Astrocyte (in vitro differentiated cells and primary cell): ENCODE measurements at places on chromosomes 4 and X.

GRCh38 chr4:37762294-37762990, 64.0 kb upstream of the PGM2 start:
- no peak for DNase-seq

DNA sequence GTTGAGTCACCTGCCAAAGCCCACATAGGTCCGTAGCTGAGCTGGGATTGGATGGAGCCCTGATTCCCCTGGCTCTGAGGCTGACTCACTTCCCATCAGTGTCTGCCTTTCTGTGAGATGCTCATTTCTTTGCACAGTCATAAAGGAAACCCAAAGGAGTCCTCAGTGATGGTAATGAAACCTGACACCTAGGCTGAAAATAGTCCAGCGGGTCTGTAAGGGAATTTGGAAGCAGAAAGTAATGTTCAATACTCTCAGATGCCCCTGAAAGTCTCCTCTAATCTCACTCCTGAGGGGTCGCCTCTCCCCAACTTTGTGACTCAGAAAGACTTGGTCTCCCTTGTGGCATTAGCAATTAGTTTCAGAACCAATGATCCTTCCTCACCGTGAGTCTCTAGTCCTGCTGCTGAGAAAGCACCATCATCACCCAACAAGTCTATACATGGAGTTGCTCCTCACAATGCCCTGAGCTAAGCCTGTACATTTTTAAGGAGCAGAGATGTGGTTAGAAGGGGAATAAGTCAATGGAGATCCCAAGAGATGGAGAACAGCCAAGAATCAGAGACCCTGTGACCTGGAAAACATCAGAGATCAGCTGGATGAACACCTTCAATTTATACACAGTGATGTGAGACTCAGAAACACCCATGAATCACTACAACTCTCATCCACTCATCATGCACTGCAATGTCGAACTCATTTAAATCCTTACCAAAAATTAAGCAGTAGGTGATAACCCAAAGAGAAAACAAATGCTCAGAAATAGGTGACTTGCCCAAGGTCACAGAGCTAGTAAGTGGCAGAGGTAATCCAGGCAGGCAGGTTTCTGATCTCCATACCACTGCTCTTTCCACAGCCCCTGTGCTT, 219.0 kb upstream of the CPEB2 start:
- peak; percentile 56 for DNase-seq

DNA sequence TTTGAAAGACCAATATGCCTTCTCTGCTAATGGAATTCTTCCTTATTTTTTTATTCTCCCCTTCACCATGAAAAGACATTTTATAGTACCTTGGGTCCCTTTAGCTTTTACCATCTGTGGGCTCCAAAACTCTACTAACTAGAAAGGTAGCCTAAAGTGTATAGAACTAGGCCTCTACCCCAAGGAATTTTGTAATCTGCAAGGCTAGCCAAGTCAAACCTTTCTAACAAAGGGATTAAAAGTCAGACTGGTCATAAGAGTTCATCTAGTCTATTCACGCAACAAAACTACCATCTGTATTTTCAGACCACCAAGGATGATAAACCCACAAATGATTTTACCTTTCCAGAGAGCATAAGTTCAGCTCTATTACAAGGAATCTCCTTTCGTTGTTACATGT, 189.5 kb upstream of the DCAF8L1 start:
- DNase-seq, result no peak

GRCh38 chr4:119244344-119244743, 31.8 kb downstream of the USP53 start:
- DNase-seq, result no peak
